ENCODE measurements at places on chromosomes 7 and 10. TPM values are rescaled to one million over a fixed set of nuclear protein-coding genes. Genes with fewer than 3 reads are reported as not detected.
A peak's percentile ranks its signal among the peaks of the same experiment; 100 is the strongest.

DNA sequence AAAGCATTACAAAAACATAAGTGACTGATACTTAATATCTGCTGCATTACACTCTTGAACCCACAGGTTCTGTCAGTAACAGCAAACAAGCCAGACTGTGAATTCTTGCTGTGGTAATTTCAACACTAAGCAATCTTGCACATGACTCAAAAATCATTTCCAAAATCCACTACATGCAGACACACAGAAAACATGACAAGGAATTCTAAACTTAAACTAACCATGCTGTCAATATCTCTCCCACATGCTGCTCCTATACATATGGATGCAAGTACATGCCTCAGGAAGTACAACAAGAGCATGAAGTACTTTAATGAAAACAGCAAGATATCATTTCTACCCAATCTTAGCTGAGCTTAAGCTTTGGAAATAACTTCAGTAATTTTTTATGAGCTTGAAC lies 890.2 kb upstream of the KCND2 start:
- no peak overlapping the region for H3K27ac ChIP-seq
- H3K4me1 ChIP-seq: no peaks in the 10 kb centered on the region
- no peaks in the 10 kb centered on the region for H3K36me3 ChIP-seq
- DNase-seq: no peak

DNA sequence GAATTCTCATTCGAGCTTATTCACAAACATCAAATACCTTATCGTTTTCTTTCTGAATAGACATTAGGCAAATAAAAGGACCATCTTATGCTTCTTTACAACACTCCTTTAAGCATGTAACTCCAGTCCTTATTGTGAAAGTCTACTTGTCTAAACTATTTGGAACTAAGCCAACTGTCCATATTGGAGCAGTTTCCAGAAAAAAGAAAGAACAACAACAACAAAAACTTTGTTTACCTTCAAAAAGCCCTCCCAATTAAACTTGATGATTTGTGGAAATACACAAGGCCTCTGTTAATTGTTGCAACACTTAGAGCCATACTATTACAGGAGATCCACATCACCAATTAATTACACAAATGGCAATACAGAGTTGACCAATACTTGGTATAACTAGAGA lies 163.6 kb downstream of the GALNT11 start:
- no peak overlapping the region for H3K27ac ChIP-seq
- H3K4me1 ChIP-seq: no peaks in the 10 kb centered on the region
- H3K4me3 ChIP-seq: no peak overlapping the region
- no peak for DNase-seq
- no peaks in the 10 kb centered on the region for H3K27me3 ChIP-seq

DNA sequence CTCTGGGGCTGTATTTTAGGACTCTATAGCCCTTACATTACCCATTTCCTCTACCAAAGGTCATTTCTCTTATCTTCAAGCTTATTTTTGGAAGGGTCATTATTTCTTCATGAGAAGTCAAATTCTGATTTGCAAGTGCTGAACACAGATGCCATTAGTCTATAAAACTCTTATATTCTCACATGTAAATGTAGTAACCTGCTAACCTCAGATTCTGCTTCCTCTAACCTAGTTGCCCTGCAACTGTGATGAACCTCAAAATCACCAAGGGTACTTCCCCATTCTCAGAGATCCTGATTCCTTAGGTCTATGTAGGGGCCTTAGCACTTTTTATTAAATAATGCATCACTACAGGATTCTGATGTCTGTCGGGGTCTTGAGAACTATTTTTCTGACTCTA lies 6.3 kb downstream of the FAS start:
- H3K27ac ChIP-seq: no peak overlapping the region
- DNase-seq: no peak
- peaks cover 4% of the 10 kb centered on the region for H3K27me3 ChIP-seq
- no peaks in the 10 kb centered on the region for H3K36me3 ChIP-seq
- H3K4me1 ChIP-seq: peaks cover 16% of the 10 kb centered on the region
- H3K4me3 ChIP-seq: no peak overlapping the region

DNA sequence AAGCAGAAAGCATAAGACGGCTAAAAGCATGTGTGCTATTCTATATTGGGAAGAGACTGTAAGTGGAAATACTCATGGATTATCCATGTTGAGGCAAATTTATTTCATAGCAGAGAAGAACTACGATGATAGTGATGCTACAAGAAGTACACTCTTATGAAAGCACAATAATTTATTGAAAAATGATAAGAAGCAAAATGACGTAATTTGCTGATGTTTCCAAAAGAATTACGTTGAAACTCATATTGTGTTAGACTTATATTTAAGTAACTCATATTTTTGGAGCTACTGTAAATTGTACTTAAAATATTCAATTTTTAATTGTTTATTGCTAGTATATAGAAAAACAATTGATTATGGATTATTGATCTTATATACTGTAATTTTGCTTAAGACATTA lies 1622.5 kb downstream of the REEP3 start:
- DNase-seq: no peak
- H3K27ac ChIP-seq: no peak overlapping the region
- no peaks in the 10 kb centered on the region for H3K27me3 ChIP-seq
- no peaks in the 10 kb centered on the region for H3K4me1 ChIP-seq
- H3K36me3 ChIP-seq: no peaks in the 10 kb centered on the region

- H3K27me3 ChIP-seq: peaks cover 5% of the 10 kb centered on the region
- peaks cover 14% of the 10 kb centered on the region for H3K36me3 ChIP-seq
- H3K4me3 ChIP-seq: peak within 1 kb of the TSS; percentile 87
- H3K27ac ChIP-seq: peak within 1 kb of the TSS; percentile 82
Observed at GRCh38 chr7:191981-192649, at the start of gene FAM20C. Gene FAM20C (plus strand): TSS chr7:192571. CDS start chr7:193200, 629 bp downstream.

Gene TEX36
- not detected for total RNA-seq
